Activated effector memory CD4-positive, alpha-beta T cell treated with Interleukin-2 at 50 U/mL for 16 hours (primary cell): ENCODE measurements at places on chromosomes 12 and 14.
A peak's percentile ranks its signal among the peaks of the same experiment; 100 is the strongest.

- DNase-seq = no peak
These were observed at the start of gene MMP17 for GRCh38 chr12:131827961-131828534. TSS of gene MMP17 (plus strand) at chr12:131828393. CDS start at chr12:131828495, 102 bp downstream.

DNA sequence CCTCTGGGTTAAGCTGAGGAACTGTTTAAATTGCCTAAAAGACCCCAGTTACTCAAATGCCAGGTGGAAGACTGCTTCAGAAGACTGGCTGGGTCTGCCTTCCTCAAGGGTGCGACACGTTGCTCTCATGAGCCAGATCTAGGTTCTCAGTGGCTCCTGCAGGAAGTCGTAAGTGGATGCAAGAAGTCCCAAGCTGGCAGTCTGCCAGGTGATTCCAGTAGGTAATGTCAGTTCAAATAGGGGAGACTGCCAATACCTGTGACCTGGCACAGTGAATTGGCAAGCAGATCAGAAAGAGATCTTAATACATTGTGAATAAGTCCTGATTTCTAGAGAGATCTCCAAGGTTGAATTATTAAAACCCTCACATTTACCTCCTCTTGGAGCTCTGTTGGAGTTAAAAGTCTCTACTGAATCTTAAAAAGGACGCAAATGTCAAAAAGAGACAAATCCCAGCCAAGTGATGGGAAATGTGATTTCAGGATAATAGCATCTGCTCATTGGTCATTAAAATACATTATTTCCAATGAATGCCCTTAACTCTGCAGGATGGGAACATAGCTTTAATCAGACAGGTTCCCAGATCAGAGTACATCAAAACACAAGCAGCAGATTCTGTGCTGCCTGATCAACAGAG is 98.8 kb upstream of the FRMD6 start:
- DNase-seq = no peak

DNA sequence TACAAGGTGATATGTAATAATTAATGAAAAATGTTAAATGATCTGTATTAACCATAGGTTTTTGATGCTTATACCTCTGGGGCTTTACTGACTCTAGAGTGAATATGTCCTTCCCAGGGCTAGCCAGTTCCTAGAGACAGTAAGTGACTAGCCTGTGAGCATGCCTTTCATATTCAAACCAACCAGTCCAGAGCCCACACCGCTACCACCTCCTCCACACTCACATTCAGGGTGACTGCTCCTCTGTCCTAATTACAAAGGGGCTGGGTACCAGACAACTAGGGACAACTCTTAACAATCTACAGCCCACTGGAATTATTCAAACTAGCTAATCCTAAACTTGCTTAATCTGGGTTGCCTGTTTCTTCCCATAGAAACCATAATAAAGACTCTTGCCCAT is 49.0 kb downstream of the RALGAPA1 start:
- DNase-seq = no peak

- DNase-seq = no peak
These were observed 15.1 kb downstream of the CPNE8 start for GRCh38 chr12:38890102-38890855.

DNA sequence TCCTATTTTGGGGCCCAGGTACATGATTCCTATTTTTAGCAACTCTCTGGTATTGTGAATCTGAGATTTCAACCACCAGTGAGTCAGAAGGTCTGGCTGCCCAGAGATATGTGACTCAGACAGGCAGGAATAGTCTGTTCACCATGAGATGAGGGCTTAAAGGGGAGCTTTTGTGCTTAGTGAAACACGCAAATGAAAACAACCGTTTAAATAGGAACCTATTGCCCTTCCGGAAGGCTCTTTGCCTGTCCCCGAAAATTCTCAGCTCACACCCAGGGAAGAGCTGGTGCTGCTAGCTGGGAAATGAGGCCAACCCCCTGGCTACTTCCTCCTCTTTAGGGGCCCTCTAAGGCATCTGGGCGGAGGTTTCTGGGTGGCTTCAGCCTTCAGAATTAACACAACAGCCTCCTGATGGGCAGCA is 283.6 kb downstream of the CACNA1C start:
- DNase-seq = no peak

DNA sequence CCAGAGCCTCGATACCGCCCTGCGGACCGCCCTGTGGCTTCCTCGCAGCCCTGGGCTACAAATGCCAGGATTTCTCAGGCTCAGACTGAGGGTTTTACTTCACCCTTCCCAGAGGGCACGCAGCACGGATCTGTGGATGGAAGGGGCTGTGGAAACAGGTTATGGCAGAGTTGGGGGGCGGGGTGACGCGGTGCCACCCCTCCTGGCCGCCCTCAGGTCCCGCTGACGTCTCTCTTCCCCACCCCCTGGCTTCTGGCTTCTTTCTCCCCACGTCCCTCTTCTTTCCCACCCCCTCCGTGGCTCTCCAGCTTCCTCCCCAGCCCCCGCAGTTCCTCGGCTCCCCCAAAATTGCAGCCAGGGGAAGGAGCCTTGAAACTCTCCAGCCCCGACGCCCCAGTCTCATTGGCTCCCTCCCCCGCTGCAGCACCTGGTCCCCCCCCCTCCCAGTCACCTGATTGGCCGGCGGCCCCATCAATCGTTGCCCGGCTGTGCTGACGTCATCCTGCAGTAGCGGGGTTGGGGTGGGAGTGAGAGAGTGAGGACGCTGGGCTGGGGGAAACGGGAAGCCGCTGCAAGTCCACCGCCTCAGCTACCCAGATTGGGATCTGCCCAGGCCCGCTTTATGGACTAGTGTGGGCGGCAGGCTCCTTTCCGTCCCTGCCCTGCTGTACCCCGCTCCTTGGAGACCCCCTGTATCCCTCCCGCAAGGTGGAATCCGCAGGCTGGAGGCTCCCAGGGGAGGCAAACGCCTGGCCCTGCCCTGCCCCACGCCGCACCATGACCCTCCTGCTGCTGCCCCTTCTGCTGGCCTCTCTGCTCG is at the start of gene CLSTN3:
Gene CLSTN3 (plus strand): TSS at position 500 of the 820 bp plus-strand sequence. CDS start 278 bp downstream, at position 778.
- DNase-seq = peak; percentile 78

DNA sequence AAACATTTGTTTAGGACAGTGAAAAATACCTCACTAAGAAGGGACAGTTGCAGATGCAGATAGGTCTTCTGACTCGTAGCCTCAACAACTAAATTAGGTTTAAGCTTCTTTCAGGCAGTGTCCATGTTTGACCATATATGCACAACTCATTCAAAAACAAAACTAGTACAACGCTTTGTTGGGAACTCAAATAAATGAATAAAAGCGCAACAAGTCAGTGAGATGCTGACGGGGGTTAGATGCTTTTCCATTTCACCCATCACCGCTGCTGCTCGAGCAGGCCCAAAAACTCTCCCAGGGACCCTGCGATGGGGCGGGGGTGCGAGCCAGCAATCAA is 633 bp downstream of the RPAP3 start:
- no peak for DNase-seq

DNA sequence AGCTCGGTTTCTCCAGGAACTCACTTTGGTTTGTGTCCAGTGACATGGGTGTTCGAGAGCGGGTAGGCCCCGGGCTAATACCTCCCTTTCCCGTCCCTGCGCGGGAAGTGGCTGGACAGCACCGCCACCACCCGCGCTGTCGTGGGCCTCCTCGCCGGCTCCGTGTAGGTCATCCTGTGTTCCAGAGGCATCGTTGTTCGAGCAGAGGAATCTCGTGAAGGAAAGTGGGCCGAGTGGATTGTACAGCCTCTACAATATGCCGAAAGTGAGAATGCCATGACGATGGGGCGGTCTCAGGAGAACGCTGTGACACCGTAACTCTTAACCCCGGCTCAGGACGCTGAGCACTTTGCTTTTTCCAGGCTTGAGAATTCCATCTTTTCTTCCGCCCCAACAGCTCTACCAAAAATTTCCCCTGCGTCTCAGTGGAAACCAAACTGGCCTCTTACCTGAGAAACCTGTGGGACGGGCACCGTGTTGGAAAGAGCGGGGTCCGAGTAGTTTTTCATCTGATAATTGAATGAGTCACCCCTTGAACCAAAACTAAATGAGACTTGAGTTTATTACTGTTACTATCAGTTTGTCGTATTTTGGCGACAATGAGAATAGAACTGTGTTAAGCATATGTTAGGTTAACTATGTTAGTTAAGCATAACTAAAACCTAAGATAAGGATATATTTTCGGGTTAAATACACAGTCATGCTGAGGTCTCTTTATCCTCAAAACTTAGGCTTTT is 510 bp downstream of the EIF2S1 start:
- no peak for DNase-seq

DNA sequence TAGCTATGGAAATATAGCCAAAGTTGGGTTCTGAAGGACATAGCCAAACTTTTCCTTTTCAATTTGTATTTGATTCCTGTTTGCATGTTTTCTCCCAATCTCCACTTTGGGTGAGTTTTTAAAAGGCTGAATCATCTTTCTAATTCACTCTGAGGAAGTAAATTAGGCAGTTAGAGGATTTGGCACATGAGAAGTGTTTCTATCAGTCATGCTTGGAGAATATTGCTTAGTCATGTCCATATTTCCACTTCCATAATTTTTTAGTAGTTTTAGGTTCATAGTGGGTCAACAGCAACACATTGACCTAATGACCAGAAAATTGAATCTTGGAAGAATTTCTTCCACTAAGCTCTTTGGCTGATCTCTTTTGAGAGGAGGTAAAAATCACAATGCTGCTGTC is 21.8 kb downstream of the IRAK3 start:
- no peak for DNase-seq

DNA sequence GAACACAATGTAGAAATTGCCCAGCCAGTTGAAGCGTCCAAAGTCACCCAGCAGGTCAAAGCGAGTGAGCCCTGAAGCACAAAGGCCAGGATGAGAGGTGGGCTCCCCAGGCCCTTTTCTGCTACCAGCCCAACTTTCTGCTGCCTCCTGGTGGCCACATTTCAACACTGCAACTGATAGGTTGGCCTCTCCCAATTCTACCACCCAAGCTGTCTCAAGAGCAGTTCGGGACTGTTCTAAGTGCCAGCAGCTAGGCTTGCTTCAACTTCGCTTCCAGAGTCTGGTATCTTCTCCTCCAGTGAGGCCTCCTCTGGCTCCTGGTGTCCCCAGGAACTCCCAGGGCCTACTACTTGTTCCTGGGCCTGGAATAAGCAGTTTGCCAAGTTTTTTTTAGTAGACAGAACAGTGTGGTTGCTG is 3.4 kb upstream of the DHH start:
- peak; percentile 44 for DNase-seq

DNA sequence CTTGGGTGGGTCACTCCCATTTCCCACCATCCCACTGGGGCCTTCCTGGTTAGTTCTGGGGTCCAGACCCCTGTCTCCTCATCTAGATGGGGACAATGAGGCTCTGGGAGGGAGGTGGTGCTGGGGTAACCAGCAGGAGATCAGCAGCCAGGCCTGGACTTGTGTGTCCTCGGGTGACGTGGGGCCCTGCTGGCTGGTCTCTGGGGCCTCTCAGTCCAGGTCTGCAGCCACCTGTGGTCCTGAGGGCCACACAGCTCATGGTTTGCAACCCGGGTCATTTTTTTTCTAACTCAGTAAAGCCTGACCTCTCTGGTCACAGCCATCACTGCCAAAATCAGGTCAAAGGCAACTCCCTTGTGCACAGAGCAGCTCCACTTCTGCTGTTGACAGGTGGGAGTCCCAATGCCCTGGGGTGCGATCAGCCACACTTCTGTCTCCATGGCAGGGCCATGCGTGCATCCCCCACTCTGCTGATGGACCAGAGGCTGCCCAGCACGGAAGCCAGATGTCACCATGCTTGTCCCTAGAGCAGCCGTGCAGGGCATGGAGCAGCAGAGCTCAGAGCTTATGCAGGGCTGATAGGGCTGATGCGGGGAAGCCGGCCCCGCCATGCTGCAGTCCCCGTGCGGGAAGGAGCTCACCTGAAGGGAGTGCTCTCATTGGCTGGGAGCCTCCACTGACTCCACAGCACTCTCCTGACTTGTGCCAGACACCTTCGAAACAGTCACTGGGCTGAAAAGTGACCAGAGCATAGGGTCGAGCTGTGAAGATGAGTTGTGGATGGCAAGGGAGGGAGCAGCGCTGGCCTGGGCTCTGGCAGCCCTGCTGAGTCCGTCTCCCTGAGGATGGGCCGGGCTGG is 250.9 kb downstream of the ADGRD1 start:
- no peak for DNase-seq

- no peak for DNase-seq
These were observed 42.9 kb downstream of the RALGAPA1 start for GRCh38 chr14:35766036-35766699.

DNA sequence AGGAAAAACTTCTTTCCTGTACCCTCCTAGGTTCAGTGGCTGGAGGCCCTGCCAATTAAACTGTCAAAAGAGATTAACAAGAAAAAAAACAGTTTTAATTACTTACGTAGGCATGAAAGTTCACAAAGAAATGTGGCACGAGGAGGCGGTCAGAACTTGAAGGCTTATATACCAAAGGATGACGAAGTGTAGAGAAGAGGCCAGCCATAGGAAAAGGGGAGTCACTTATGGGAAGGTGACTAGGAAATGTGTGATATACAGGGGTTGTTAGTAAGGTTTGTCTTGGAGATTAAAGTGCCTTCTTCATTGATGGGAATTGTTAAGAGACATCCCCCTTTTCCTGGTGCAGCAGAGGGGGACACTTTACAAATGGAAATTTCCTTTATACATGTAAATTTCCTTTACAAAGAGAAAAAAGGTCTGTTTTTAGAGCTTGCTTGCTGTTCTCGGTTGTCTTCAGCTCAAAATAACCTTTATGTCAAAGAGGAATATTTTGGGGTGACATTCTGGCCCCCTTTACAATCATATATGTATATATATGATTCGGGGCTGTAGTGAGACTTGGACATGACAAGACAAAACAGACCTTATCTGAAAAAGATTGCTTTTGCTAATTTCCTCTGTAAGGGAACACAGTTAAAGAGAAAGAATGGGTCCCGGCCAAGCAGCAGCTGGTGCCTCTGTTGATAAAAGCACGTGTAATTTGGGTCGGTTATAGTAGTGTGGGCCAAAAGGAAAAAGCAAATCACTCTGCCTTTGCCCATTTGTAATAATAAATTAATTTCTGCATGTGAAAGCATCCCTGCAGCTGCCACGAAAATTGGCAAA is 38.6 kb downstream of the SYNE2 start:
- DNase-seq = no peak

DNA sequence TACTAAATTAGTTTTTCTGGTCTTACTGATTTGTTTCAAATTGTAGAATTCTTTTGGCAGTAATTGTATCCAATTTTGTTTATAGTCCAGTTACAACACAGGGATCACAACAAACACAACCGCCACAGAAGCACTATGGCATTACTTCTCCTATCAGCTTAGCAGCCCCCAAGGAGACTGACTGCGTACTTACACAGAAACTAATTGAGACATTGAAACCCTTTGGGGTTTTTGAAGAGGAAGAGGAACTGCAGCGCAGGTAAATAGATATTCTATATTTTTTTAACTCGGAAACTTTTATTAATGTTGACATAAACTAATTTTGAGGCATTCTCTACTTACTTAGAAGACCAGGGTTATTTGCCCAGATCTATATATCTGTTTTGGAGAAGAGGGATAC is 17.8 kb downstream of the PAPOLA start:
- DNase-seq = no peak

- DNase-seq = no peak
These were observed 1.7 kb downstream of the RDH16 start for GRCh38 chr12:56955631-56956256.
